ENCODE measurements at places on chromosomes 12 and 14. TPM values are rescaled to one million over a fixed set of nuclear protein-coding genes. Genes with fewer than 3 reads are reported as not detected.

Gene PZP
- not detected for total RNA-seq

Gene SERPINA9
- total RNA-seq: not detected

Gene HOXC9
- total RNA-seq: not detected

Gene ANKRD33
- total RNA-seq: not detected

Gene TCL1A
- not detected for total RNA-seq

Gene SERPINA3
- total RNA-seq: 0.11 TPM

Gene GDF3
- not detected for total RNA-seq

Gene GPD1
- 0.06 TPM for total RNA-seq

Gene CCDC175
- not detected for total RNA-seq

Gene LIN7A
- 14.8 TPM for total RNA-seq

Gene BTBD6
- total RNA-seq: 43.4 TPM

Gene EPYC
- total RNA-seq: not detected

Gene RIMBP2
- total RNA-seq: not detected

Gene ZDHHC22
- not detected for total RNA-seq

Gene POTEG
- total RNA-seq: not detected

Gene PAH
- not detected for total RNA-seq

Gene ERP27
- total RNA-seq: not detected

Gene LGMN
- 48.8 TPM for total RNA-seq

Gene SPTB
- total RNA-seq: 0.64 TPM

Gene ADAMTS20
- not detected for total RNA-seq

Gene NKX2-8
- total RNA-seq: not detected

Gene IQSEC3
- total RNA-seq: not detected

Gene SERPINA4
- not detected for total RNA-seq

Gene COCH
- total RNA-seq: not detected

Gene FAM234B
- total RNA-seq: 4.7 TPM

Gene HNF1A
- not detected for total RNA-seq

Gene SMCO2
- not detected for total RNA-seq

Gene AQP2
- total RNA-seq: not detected

Gene CBLN3
- total RNA-seq: 4.8 TPM

Gene TAS2R10
- total RNA-seq: 0.19 TPM

Gene LYZ
- total RNA-seq: not detected

Gene CTSG
- not detected for total RNA-seq

Gene ASPG
- total RNA-seq: not detected

Gene ESRRB
- not detected for total RNA-seq

Gene TTC7B
- 41.2 TPM for total RNA-seq

Gene AMIGO2
- total RNA-seq: 56.2 TPM

Gene PRPH
- total RNA-seq: not detected

Gene EIF2S3B
- total RNA-seq: 0.88 TPM

Gene ABCC9
- total RNA-seq: 0.67 TPM

Gene KRT83
- total RNA-seq: not detected

Gene B4GALNT1
- 2.2 TPM for total RNA-seq

Gene KRT6C
- total RNA-seq: not detected

Gene NANOG
- total RNA-seq: not detected

Gene KLRB1
- not detected for total RNA-seq

Gene ZC2HC1C
- total RNA-seq: 1.4 TPM

Gene TEAD4
- total RNA-seq: 22.3 TPM

Gene EIF5
- total RNA-seq: 192 TPM

Gene RPGRIP1
- total RNA-seq: not detected

Gene WNT1
- not detected for total RNA-seq

All from HFFc6 (cell line).